Activated CD4-positive, alpha-beta T cell treated with anti-CD3 and anti-CD28 coated beads for 1 hour (primary cell): ENCODE measurements at places on chromosomes 6 and 20.

GRCh38 chr6:143333081-143333480, 117.4 kb downstream of the ADAT2 start:
- no peak for DNase-seq

DNA sequence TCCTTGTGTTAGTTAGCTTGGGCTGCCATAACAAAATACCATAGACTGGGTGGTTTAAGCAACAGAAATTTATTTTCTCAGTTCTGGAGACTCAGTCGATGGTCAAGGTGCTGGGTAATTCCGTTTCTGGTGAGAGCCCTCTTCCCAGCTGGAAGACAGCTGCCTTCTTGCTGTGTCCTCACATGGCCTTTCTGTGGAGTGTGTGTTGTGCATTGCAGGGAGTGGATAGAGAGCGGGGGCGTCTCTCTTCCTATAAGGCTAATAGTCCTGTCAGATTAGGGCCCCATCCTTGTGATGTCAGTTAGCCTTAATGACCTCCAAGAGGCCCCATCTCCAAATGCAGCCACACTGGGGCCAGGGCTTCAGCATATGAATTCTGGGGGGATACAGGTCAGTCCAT, 19.2 kb downstream of the CHMP4B start:
- no peak for DNase-seq

GRCh38 chr6:107707346-107708275, 116.5 kb downstream of the SCML4 start:
- DNase-seq, result no peak

- DNase-seq, result no peak
Observed at GRCh38 chr20:10658051-10658823, 15.6 kb downstream of the JAG1 start.

DNA sequence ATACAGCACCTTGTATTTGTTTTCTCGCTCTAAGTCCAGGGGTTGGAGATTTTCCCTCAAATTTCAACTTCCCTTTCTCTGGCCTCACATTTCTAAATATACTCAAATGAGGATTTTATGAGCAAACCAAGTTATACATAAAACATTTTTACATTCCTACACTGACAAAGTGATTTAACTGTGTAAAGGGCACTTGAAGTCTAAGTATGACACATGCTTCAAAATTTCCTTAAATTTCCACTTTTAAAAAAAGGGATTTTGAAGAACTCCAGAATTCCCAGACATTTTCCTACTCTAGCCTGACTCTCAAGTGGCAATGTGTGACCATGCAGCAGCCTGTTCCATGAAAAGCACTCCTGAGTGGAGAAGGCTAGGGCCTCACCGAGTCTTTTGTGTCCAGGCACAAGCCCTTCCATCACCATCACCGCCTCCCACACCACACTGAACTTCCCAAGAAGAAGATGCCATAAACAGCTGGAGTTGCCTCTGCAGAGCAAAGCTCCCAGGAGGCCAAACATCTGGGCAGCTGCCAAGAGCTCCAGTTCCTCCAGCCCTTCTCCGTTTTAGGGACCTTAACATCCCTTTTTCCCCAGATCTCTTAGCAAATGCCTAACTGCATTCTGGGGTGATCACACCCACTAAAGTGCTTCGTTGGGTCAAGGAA, 68.9 kb downstream of the NCR2 start:
- DNase-seq, result no peak

DNA sequence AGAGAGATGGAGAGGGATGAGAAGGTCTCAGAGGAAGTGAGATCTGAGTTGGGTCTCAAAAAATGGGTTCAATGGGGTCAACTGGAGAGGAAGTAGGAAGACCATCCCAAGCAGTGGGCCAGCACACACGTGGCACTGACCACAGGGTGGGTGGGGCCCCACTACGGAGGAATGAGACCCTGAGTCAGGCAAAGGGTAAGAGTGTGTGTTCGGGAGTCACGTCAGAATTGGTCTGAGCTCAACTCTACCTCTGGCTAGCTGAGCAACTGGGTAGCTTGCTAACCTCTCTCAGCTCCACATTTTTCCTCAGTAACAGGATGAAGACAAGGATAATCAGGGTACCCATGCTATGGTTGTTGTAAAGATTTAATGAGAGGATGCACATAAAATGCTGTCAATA, 79.0 kb downstream of the TRERF1 start:
- no peak for DNase-seq

DNA sequence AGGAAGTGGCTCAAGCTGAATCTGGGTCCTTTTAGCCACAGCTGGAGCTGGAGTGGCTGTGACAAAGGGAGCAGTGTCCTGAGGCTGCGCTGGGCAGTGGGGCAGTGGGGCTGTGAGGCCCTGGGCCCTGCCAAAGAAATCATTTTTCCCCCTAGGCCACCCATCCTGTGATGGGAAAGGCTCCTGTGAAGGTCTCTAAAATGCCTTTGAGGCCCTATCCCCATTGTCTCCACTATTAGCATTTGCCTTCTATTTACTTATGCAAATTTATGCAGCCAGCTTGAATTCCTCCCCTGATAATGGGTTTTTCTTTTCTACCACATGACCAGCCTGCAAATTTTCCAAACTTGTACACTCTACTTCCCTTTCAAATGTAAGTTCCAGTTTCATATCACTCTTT, 539.2 kb downstream of the MEI4 start:
- no peak for DNase-seq

DNA sequence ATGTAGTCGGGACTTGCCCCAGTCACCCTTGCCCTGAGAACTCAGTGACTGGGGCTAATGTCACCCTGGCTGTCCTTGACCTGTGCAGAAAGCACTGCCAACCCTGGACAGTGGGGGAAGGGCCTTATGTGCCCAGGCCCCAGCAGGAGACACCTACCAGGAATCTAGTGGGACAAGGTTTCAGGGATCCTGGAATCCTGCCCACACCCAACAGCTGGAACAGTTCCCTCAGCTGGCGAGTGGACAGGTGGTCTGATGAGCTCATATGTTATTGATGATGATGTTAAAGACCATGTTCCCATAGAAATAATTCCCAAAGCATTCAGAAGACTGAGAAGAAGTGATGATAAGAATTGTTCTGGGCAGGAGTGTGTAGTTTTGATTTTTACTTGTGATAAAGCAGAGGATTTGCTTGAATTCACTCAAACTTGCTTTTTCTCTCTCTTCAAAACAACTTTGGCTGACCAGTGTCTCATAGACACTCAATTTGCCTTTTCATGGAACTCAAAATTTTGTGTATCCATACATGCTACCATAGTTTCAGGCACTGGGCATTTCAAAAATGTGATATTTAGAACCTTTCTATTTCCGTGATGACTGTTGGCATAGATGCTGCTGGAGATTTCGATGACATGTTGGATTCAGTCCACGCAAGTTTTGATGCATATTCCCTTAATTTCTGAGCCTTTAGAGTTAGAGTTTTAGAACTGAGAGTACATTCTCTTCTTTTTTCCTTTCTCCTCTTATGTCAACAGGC, 79.3 kb downstream of the SLC22A3 start:
- no peak for DNase-seq

GRCh38 chr6:152973916-152974315, 8.9 kb downstream of the FBXO5 start:
- DNase-seq, result no peak

GRCh38 chr6:56570413-56571359, 72.0 kb downstream of the DST start:
- DNase-seq, result no peak

DNA sequence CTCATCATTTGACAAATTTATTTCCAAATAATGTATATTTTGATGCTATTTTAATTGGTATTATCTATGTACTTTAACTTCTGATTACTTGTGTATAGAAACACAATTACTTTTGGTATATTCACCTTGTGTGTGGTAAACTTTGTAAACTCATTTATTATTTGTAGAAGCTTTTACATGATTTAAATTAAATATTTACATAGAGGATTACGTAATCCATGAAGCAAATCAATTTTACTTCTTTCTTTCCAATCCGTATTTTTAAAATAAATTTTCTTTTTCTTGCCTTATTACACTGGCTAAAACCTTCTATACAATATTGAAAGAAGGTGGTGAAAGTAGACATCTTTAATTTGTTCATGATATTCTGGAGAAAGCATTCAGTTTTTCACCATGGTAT, 540.2 kb downstream of the MMUT start:
- no peak for DNase-seq
